ENCODE measurements at places on chromosomes 11 and 22. TPM values are rescaled to one million over a fixed set of nuclear protein-coding genes. Genes with fewer than 3 reads are reported as not detected.
A peak's percentile ranks its signal among the peaks of the same experiment; 100 is the strongest.

- H3K27me3 ChIP-seq = no peaks in the 10 kb centered on the region
- H3K36me3 ChIP-seq = no peaks in the 10 kb centered on the region
- H3K4me1 ChIP-seq = peaks cover 15% of the 10 kb centered on the region
- no peak for DNase-seq
- H3K27ac ChIP-seq = no peak overlapping the region
These were observed 95.2 kb upstream of the PDGFD start for GRCh38 chr11:104259121-104259610.

GRCh38 chr11:110488446-110488845 lies 58.7 kb downstream of the FDX1 start:
- no peak overlapping the region for H3K4me3 ChIP-seq
- no peaks in the 10 kb centered on the region for H3K4me1 ChIP-seq
- H3K36me3 ChIP-seq = no peaks in the 10 kb centered on the region
- H3K27ac ChIP-seq = no peak overlapping the region
- no peak for DNase-seq

DNA sequence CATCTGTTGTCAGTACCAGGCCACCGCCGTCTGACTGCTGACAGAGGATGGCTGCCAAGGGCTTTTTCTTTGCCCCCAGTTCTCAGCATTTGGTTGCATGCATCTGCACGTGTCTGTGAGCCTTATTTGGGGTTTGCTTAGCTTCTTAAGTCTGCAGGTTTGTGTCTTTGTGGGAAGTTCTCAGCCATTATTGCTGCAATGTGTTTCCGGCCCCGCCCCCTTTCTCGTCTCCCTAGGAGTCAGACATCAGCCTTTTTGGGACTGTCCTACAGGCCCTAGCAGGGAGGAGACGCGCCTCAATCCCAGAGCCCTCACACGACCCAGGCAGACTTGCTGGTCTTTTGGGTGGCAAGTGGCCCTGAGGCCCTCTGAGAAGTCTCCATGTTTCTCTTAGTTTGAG lies 8.0 kb downstream of the MOB2 start:
- no peak for DNase-seq
- H3K27ac ChIP-seq = no peak overlapping the region
- no peaks in the 10 kb centered on the region for H3K27me3 ChIP-seq
- peaks cover 36% of the 10 kb centered on the region for H3K4me1 ChIP-seq

DNA sequence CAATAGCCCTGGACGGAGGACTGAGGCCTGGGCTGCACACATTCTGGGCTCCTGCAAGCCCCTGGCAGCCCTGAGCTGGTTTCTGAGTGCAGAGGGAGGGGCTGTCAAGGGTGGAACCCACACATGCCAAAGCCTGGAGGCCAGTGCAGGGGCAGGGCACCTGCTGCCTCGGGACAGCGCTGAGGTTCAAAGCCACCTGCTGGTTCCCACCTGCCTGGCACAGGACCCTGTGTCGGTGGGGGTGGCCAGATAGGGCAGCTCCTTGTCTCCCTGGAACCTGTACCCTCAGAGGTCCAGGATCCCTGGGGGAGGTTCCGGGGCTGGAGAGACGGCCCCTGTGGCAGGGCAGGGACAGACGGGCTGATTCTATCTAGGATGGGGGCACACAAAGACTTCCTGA lies 40.8 kb downstream of the RTN4R start:
- no peak overlapping the region for H3K4me3 ChIP-seq
- H3K36me3 ChIP-seq = no peaks in the 10 kb centered on the region

- no peak overlapping the region for H3K4me3 ChIP-seq
- H3K36me3 ChIP-seq = no peaks in the 10 kb centered on the region
- no peak overlapping the region for H3K27ac ChIP-seq
- H3K27me3 ChIP-seq = no peaks in the 10 kb centered on the region
These were observed 1144.5 kb upstream of the CCDC90B start for GRCh38 chr11:84430661-84431060.

DNA sequence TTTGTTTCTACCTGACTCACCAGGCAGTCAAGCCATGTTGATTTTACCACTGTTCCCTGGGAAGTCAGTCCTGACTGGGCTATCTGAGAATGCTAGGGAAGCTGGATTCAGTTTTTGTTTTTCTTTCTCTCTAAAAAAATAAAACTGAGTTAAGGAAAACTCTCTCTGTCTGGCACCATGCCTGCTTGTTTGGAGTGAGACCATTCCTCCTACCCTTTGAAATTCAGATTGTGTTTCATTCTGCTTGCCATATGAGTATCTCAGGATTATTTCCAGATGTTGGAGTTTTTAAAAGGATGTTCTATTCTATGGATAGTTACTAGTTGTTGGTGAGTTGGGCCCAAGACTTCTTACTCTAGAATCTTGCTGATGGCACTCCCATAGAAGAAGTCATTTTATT lies 1917.0 kb downstream of the LRRC4C start:
- no peaks in the 10 kb centered on the region for H3K27me3 ChIP-seq
- H3K4me3 ChIP-seq = no peak overlapping the region
- DNase-seq = no peak
- no peaks in the 10 kb centered on the region for H3K36me3 ChIP-seq
- no peaks in the 10 kb centered on the region for H3K4me1 ChIP-seq

- H3K27ac ChIP-seq = peak overlapping the region; percentile 87
- no peaks in the 10 kb centered on the region for H3K27me3 ChIP-seq
- H3K4me1 ChIP-seq = peaks cover 56% of the 10 kb centered on the region
- no peaks in the 10 kb centered on the region for H3K36me3 ChIP-seq
- peak overlapping the region; percentile 71 for H3K4me3 ChIP-seq
These were observed 193.4 kb upstream of the BLID start for GRCh38 chr11:122309262-122309925.

- no peak for DNase-seq
- no peak overlapping the region for H3K27ac ChIP-seq
- H3K27me3 ChIP-seq = no peaks in the 10 kb centered on the region
- H3K4me3 ChIP-seq = no peak overlapping the region
These were observed 13.0 kb downstream of the NCF4 start for GRCh38 chr22:36873614-36874308.

- H3K27me3 ChIP-seq = no peaks in the 10 kb centered on the region
- no peak overlapping the region for H3K27ac ChIP-seq
- no peak overlapping the region for H3K4me3 ChIP-seq
- no peaks in the 10 kb centered on the region for H3K4me1 ChIP-seq
- no peak for DNase-seq
These were observed 8.6 kb upstream of the SYT12 start for GRCh38 chr11:67014343-67014742.

DNA sequence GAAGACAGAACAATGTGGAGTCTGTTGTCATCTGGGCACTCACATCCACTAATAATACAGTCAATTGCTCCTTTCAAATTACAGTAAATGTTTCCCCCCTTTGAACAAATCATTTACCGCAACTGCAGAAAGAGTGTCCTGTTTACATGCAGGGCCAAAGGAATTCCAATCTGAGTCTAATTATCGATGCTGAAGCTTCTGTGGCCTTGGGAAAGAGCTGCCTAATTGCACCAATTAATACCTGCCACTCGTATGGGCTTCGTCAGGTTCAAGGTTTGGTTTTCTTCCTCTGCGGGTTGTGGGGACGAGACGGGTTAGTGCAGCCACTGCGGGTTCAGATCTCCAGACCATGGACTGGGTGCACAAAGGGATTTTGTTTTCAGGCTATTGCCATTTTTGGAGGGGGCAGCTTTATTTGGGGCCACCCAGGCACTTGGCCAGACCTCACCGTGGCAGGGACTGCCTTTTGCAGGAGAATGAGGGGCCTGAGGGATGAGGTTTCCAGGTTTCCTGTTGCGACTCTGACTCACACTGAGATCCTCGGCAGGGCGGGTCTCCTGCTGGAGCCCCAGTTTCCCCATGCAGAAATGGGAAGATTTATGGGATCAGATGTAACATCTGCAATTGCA lies 147.6 kb downstream of the MIAT start:
- H3K36me3 ChIP-seq = no peaks in the 10 kb centered on the region
- H3K4me1 ChIP-seq = no peaks in the 10 kb centered on the region
- no peak overlapping the region for H3K4me3 ChIP-seq
- H3K27me3 ChIP-seq = no peaks in the 10 kb centered on the region
- no peak for DNase-seq
- no peak overlapping the region for H3K27ac ChIP-seq

Gene PLEKHA7
- total RNA-seq = 10.8 TPM

Gene GSTT4
- not detected for total RNA-seq

Gene SHISA8
- not detected for total RNA-seq

All from thoracic aorta (tissue), 2 donors.